Astrocyte (in vitro differentiated cells and primary cell): ENCODE measurements at places on chromosomes 5 and 9. TPM values are rescaled to one million over a fixed set of nuclear protein-coding genes. Genes with fewer than 3 reads are reported as not detected.
A peak's percentile ranks its signal among the peaks of the same experiment; 100 is the strongest.

The PCDHGC5 gene
- total RNA-seq, result 7.7 and 10.9 TPM in 2 replicates

GRCh38 chr5:132734687-132735086, 2.7 kb downstream of the KIF3A start:
- no peak for DNase-seq

DNA sequence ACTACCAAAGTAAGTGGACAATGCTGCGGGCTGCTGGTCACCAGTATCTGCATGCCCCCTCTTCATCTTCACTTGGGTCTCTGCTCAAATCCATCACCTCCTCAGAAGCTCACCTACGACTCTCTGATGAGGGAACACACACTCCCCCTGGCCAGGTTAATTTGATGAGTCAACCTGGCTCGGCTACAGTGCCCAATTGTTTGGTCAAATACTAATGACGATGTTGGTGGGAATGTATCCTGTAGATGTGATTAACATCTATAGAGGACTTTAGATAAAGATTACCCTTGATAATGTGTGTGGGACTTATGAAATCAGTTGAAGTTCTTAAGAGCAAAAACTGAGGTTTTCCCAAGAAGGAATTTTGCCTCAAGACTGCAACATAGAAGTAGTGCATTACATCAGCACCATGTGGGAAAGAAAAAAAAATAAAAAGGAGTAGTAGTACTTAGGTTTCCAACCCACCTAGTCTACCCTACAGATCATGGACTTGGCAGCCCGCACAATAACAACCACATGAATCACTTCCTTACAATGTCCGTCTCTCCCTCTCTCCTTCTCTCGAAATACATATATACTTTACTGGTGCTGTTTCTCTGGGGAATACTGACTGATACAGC, 467.3 kb downstream of the DNAH5 start:
- peak; percentile 95 for DNase-seq

- peak; percentile 20 for DNase-seq
Measured at GRCh38 chr5:101425339-101425859, 522.3 kb upstream of the ST8SIA4 start.

GRCh38 chr5:143350751-143351602, 52.5 kb downstream of the NR3C1 start:
- peak; percentile 91 for DNase-seq

The SPINK13 gene
- not detected in 2 replicates for total RNA-seq

DNA sequence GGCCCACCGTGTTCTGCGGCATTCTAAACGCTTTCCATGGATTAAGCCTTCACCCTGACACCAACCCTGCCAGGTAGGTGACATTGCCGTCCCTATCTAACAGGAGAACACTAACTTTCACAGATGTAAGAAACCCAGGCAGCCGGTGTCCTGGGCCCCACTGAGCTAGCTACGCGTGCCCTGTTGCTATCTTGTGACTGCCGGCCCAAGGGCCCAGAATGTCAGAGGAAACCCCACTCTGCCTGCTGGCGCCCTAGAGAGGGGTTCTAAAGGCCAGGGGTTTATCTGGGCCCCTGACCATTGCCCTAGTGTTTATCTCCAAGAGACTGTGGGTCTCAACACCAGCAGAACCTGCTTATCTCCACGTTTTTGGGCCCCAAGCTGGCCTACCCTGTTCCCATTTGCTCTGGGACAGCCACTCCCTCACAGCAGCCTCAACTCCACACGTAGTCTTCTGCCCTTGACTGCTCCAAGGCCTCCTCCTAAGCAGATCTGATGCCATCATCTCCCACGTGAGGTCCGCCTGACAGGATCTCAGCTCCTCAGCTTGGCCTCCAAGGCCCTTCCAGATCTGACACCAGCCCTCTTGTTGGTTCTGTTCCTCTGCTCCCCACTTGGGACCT, 18.1 kb upstream of the ZBTB34 start:
- DNase-seq, result no peak

- peak; percentile 68 for DNase-seq
Measured at GRCh38 chr5:59845730-59846129, 47.8 kb downstream of the PDE4D start.

DNA sequence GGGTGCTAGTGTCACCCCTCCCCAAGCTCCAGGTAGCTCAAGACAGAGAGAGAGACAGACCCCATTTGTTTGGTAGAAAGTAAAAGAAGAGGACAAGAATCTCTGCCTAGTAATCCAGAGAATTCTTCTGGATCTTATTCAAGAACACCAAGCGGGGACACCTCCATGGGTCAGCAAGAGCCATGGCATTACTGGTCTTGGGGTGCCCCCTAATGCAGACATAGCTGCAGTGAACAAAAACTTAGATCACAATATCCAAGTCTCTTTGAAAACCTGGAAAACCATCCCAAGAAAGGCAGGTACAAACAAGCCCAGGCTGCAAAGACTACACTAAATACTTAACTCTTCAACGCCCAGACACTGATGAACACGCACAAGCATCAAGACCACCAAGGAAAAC, 29.9 kb upstream of the PDE4D start:
- peak; percentile 1 for DNase-seq

DNA sequence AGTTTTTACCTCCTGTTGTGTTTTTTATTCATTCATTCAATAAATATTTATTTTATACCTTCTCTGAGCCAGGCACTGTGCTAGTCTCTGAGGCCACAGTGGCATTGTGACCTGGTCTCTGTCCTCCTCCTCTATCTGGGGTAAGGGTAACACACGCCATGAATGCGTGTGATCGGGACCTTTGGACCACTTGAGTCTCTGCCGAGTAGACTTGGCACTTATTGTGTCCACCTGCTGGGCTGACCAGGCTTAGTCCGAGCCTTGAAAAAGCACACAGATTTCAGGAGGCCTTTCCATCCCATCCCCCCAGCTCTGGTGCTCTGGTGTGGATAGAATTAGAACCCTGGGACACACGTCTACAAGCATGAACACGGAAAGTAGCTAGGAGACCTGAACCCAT, 58.7 kb downstream of the ERGIC1 start:
- DNase-seq, result no peak

- DNase-seq, result peak; percentile 16
Measured at GRCh38 chr9:90307167-90307833, 335.3 kb downstream of the DIRAS2 start.

DNA sequence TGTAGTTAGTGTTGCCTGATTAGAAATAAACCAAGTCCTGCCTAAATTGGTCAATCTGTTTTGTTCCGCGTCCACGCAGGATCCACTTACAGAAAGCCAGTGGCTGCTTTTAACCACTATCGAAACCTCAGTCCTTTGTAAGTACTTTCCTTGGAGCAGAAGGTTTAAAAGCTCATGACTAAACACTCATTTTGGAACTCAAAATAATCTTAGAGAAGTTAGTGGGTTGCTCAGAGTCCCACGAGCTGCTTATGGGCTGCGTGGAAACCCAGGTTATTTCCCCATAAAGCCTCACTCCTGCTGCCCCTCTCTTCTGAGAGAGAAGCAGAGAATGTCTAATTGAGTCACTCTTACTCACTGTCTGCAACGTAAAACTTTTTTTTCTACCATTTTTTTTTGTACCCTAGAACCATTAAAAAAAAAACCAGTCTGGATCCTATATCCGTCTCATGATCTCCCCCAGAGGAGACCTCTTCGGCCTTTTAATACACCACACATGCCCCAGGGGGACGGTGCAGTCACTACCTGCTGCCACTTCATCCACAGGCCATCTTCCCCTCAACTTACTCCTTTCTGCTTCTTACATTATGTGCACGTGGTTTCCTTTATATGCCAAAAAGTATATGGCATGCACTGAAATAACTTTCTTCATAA, 7.6 kb downstream of the BASP1 start:
- DNase-seq, result peak; percentile 79

The CKMT2 gene
- 0.18 TPM in 1 of 2 replicates, not detected in the other for total RNA-seq

The PPP2CA gene
- 172 and 180 TPM in 2 replicates for total RNA-seq

DNA sequence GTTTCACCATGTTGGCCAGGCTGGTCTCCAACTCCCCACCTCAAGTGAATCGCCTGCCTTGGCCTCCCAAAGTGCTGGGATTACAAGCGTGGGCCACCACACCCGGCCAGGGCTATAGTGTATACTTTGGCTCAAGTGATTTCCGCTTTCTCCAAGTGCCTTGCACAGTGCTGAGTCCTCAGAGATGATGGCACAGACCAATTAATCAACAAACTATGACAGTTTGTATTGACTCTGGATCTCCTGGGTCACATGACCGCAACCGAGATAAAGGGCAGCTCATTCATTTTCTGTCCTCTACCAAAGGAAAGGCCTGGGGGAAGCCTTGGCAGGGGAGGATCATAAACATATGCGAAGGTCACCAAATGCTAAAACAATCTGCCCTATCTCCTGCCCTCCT, 11.4 kb upstream of the LARP1 start:
- no peak for DNase-seq

DNA sequence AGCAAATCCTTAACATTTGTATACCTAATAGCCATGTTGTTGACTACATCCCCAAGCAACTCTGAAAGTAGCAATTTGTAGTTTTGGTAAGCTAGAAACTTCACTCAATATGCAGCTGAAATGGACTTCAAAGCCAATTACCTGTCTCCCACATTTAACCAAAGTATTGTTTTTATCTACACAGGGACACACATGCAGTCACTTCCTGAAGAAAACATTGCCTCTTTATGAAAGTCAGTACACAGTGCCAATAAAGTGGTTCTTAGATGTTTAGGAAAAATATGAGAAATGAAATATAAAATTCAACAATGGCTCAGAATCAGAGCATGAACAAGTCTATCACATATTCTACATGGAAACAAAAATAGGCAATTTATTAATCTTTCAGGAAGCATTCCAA, 49.2 kb downstream of the OXCT1 start:
- no peak for DNase-seq

The GOLM1 gene
- total RNA-seq, result 121 and 126 TPM in 2 replicates

GRCh38 chr5:121707178-121707577, 144.5 kb upstream of the FTMT start:
- no peak for DNase-seq

GRCh38 chr5:465591-466403, 22.8 kb downstream of the EXOC3 start:
- no peak for DNase-seq

The NEUROG1 gene
- not detected in 2 replicates for total RNA-seq

The DPYSL3 gene
- 197 and 198 TPM in 2 replicates for total RNA-seq

GRCh38 chr5:74042559-74042958, 416.6 kb downstream of the ARHGEF28 start:
- no peak for DNase-seq

The CYLC2 gene
- not detected in 2 replicates for total RNA-seq

- peak; percentile 49 for DNase-seq
Measured at GRCh38 chr5:128376577-128376976, 161.5 kb downstream of the FBN2 start.

DNA sequence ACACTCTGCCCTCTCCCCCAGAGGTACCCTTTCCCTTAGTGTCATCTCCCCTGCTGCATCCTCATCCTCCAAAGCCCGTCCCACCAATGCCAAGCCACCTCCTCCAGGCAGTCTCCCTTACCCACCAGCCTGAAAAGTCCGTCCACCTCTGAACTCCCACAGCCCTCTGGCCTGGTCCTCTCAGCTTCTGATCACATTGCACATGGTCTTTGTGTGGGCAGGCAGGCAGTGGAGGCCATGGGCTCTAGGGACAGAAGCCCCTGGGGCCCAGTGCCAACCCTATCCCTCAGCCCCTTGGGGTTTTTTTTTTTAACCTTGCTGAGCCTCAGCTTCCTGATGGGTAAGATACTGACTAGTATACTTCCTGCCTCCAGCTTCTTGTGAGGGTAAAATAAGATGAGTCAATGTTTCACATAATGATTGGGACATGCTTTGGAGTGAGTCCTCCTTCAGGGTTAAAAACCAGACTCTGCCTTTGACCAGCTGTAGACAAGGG, 19.4 kb downstream of the CSF1R start:
- peak; percentile 65 for DNase-seq

- no peak for DNase-seq
Measured at GRCh38 chr9:114178756-114179450, 23.6 kb downstream of the COL27A1 start.

GRCh38 chr5:55030220-55030619, 6.2 kb downstream of the GZMK start:
- DNase-seq, result no peak

The IRF1 gene
- total RNA-seq, result 39.7 and 42.5 TPM in 2 replicates

The LRRC19 gene
- total RNA-seq, result not detected in 2 replicates

The SREK1IP1 gene
- 26.2 and 27.3 TPM in 2 replicates for total RNA-seq

The PCDHGB3 gene
- total RNA-seq, result 0.10 and 0.14 TPM in 2 replicates

The CCL21 gene
- not detected in 2 replicates for total RNA-seq

GRCh38 chr5:141369994-141370848, at the start of gene PCDHGB3:
Gene PCDHGB3 (plus strand): TSS chr5:141370242. CDS start chr5:141370395, 153 bp downstream.
- DNase-seq, result peak; percentile 39

GRCh38 chr9:137109250-137110146, 5.0 kb downstream of the DPP7 start:
- no peak for DNase-seq

GRCh38 chr5:174532455-174533453, 191.6 kb upstream of the MSX2 start:
- DNase-seq, result peak; percentile 96

The MARCHF11 gene
- 0.79 TPM in 1 of 2 replicates, not detected in the other for total RNA-seq

GRCh38 chr9:106981396-106982287, 118.7 kb downstream of the ZNF462 start:
- DNase-seq, result no peak

The C5orf52 gene
- not detected in 2 replicates for total RNA-seq

DNA sequence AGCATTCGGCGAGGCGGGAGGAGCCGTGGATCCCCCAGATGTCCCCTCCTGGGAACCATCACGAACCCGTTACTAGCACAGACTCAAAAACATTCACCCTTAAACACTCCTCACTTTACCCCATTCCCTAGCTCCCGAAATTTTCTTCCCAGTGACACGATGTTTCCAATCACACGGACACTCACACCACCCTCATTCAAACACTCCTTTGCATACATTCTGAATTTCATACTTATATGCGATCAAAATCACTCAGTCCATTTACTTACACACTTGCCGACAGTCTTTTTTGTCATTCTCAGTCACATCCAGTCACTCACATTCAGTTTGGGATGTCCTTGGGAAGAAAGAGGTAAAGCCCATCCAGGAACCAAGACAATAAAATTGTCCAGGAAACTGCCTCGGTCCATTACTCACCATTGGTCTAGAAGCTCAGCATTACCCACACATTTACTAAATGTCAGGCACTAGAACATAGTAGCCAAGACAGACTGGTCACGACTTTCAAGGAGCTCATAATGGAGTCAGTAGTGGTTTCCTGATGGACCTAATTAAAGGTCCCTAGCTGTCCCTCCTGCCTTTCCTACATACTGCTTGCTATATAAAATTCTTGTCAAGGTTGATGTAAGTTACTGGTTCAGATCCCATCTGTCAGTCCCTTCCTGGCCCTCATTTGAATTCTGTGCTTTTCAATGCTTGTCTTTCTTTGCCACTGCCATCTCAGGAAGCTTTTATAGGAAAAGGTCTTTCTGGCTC, 574 bp downstream of the SLC35A4 start:
- DNase-seq, result peak; percentile 26

- DNase-seq, result no peak
Measured at GRCh38 chr5:79456890-79457583, 56.9 kb downstream of the HOMER1 start.

- peak; percentile 58 for DNase-seq
Measured at GRCh38 chr5:38926121-38926520, 80.3 kb downstream of the OSMR start.
